Adrenal gland (tissue), 19 donors: ENCODE measurements at places on chromosomes 1 and 21. TPM values are rescaled to one million over a fixed set of nuclear protein-coding genes. Genes with fewer than 3 reads are reported as not detected.
A peak's percentile ranks its signal among the peaks of the same experiment; 100 is the strongest.

- H3K36me3 ChIP-seq = no peaks in the 10 kb centered on the region
- no peak for DNase-seq
- no peaks in the 10 kb centered on the region for H3K27me3 ChIP-seq
- no peak overlapping the region for H3K27ac ChIP-seq
- H3K4me3 ChIP-seq = peak overlapping the region; percentile 74
- peaks cover 16% of the 10 kb centered on the region for H3K4me1 ChIP-seq
Observed at GRCh38 chr1:248862695-248862997, 3.8 kb upstream of the ZNF692 start.

DNA sequence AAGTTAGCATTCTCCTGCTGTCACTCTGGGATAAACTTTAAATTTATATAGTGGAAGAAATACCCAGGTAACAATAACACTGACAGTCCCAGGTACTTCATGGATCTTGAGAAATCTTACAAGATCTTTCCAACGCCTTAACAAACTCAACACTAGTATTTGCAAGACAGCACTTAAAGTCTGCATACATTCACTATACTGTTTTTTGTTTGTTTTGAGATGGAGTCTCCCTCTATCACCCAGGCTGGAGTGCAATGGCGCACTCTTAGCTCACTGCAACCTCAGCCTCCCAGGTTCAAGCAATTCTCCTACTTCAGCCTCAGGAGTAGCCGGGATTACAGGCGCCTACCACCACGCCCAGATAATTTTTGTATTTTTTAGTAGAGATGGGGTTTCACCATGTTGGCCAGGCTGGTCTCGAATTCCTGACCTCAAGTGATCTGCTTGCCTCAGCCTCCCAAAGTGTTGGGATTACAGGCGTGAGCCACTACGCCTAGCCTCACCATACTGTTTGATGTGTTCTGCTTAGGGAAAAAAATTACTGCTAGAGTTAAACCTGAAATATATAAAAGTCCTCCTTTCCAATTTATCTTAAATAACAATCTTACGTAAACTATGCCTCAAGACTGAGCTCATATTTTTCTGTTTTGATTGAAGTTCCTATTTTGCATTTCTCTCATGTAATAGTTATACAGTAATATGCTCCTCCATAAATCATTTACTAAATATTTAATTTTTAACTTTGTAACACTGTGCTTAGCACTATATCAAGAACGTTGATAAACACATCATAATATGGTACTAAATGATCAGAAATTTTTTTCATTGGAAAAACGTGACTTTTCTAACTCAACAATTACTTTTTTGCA lies 17.5 kb downstream of the EYA3 start:
- no peaks in the 10 kb centered on the region for H3K36me3 ChIP-seq
- DNase-seq = no peak
- H3K4me1 ChIP-seq = no peaks in the 10 kb centered on the region
- no peaks in the 10 kb centered on the region for H3K27me3 ChIP-seq
- no peak overlapping the region for H3K27ac ChIP-seq

DNA sequence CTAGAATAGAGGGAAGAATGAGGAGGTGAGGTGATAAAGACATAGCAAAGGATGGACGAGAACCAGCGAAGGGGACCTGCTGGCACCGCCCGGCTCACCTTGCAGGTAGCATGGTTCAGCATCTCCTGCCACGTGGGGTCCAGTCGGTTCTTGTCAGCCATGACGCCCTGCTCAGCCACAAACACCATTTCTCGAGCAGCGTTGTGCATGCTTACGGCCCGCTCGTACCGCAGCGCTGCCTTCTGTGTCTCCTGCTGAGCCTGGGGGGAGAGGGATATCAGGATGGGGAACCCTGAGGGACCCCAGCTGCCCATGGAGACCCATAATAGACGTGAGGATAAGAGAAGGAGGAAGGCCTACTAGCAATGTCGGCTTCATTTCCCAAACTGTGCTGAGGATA lies 11.4 kb downstream of the SH3BP5L start:
- no peaks in the 10 kb centered on the region for H3K36me3 ChIP-seq
- DNase-seq = no peak
- H3K27ac ChIP-seq = no peak overlapping the region
- H3K27me3 ChIP-seq = no peaks in the 10 kb centered on the region

DNA sequence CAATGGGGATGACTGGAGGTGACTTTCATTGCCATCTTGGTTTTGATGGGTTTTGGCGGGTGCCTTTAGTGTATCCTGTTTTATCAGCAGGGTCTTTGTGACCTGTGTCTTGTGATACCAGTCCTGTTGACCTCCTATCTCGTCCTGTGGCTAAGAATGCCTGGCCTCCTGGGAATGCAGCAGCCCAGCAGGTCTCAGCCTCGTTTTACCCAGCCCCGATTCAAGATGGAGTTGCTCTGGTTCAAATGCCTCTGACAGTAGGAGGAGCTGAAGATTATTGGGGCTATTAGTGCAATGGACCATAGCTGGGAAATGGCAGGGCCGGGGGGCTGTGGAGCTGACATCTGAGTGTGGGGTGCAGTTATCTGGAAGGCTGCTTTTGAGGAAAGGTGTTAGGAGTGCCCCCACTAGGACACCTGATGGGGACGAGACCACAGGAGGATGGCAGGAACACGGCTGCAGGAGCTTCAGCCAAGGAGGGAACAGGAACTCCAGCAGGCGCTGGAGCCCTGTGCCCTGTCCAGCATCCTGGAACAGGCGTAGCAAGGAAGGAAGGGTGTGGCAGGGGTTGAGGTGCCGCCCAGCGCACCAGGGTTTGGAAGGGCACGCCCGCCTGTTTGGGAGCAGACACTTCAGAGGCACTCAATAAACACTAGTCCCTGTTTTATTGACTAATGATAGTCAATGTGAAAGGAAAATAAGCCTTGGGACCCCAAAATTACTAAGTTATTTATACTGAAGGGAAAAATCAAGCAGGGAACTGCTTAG lies 15.3 kb upstream of the AGPAT3 start:
- no peaks in the 10 kb centered on the region for H3K27me3 ChIP-seq
- DNase-seq = no peak
- H3K4me3 ChIP-seq = no peak overlapping the region

DNA sequence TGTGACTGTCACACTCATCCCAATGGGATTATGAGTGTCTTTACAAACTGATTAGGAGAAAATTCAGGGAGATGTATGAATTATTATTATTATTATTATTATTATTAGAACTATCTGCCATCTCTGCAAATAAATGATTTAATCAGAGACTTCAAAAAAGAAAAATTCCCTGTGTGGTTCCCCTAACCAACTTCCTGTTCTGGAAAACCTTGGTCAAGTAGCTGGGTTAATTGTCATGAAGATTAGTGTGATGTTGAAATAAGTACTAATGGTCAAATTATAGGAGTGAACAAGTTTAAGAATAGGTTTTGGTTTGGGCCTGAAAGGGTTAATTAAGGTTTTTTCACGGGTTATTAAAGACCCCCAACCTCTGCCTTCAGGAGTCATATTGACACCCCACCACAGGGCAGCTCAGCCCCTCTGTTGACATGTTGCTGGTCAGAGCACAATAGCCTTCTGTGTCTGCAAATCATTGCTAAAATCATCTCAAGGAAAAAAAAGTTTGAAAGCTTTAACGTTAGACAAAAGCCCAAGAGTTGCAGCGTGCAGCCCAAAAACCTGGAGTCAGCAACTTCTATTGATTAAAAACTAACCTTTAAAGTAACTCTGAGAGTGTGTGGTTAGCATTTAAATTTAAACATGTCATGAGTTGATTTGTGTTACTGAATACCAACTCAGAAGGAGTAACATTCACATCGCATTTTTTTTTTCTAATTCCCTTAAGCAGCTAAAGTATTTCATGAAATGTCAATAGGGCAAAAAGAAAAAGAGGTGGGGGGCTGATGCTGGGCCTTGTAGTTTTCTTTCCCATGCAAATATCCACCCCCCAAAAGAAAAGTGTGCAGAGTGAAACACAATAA lies 272.5 kb downstream of the TM2D1 start:
- peaks cover 8% of the 10 kb centered on the region for H3K36me3 ChIP-seq
- peaks cover 50% of the 10 kb centered on the region for H3K4me1 ChIP-seq
- no peaks in the 10 kb centered on the region for H3K27me3 ChIP-seq
- H3K4me3 ChIP-seq = no peak overlapping the region

- H3K27me3 ChIP-seq = no peaks in the 10 kb centered on the region
- H3K4me1 ChIP-seq = peaks cover 29% of the 10 kb centered on the region
- no peak overlapping the region for H3K4me3 ChIP-seq
Observed at GRCh38 chr1:28640766-28641165, 2.1 kb downstream of the TAF12 start.

GRCh38 chr1:215865060-215865459 lies 298.0 kb downstream of the KCTD3 start:
- H3K27ac ChIP-seq = no peak overlapping the region
- H3K4me1 ChIP-seq = no peaks in the 10 kb centered on the region
- H3K4me3 ChIP-seq = no peak overlapping the region
- H3K36me3 ChIP-seq = no peaks in the 10 kb centered on the region
- H3K27me3 ChIP-seq = no peaks in the 10 kb centered on the region

DNA sequence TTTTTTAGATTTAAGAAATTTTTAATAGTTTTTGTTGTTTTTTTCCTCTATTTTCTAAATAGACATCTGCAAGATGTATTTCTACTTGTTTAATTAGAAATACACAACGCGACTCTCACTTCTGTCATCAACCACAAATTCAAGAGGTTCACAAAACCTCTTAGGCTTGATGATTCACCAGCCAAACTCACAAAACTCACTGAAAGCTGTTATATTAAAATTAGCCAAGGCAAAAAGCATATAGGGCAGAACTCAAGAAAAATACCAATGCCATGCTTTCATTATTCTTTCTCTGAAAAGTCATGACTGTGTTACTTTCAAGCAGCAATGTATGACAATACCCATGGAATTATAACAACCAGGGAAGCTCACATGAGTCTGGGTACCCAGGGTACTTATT lies 487.0 kb upstream of the RGS18 start:
- no peak overlapping the region for H3K4me3 ChIP-seq
- H3K4me1 ChIP-seq = no peaks in the 10 kb centered on the region
- no peak for DNase-seq
- H3K27ac ChIP-seq = no peak overlapping the region
- H3K27me3 ChIP-seq = no peaks in the 10 kb centered on the region

DNA sequence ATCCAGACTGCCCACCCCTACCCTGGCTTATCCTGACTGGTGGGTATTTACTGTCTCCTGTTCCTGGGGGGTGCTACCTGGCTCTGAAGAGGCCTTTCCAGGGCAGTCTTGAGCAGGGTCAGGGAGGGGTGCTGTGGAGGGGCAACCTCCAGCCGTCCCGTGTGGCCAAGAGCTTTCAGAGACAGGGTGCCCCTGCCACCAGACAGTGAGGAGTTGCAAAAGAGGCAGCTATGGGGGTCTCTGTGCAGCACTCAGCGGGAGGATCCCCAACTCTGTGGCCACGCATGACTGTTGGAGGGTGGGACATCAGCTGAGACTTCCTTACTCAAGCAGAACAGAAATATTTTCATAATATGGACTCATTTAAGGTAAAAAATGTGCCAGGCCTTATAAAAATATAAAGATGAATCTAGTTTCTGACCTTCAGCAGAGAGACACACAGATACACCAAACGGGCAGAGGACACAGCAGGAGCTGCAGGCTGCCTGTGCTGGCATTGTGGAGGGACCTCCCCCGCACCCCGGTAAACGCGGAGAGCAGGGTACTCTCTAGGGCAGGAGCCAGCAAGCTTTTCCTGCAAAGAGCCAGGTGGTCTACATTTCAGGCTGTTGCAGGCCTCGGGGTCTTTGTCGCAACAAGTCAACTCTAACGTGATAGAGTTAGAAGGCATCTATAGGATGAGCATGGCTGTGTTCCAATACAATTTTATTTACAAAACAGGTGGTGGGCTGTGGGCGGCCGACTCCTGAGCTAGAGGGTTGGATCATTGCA lies 252.6 kb downstream of the RHOU start:
- no peak overlapping the region for H3K27ac ChIP-seq
- DNase-seq = no peak
- H3K4me1 ChIP-seq = no peaks in the 10 kb centered on the region
- H3K4me3 ChIP-seq = no peak overlapping the region
- H3K36me3 ChIP-seq = no peaks in the 10 kb centered on the region
- H3K27me3 ChIP-seq = no peaks in the 10 kb centered on the region

DNA sequence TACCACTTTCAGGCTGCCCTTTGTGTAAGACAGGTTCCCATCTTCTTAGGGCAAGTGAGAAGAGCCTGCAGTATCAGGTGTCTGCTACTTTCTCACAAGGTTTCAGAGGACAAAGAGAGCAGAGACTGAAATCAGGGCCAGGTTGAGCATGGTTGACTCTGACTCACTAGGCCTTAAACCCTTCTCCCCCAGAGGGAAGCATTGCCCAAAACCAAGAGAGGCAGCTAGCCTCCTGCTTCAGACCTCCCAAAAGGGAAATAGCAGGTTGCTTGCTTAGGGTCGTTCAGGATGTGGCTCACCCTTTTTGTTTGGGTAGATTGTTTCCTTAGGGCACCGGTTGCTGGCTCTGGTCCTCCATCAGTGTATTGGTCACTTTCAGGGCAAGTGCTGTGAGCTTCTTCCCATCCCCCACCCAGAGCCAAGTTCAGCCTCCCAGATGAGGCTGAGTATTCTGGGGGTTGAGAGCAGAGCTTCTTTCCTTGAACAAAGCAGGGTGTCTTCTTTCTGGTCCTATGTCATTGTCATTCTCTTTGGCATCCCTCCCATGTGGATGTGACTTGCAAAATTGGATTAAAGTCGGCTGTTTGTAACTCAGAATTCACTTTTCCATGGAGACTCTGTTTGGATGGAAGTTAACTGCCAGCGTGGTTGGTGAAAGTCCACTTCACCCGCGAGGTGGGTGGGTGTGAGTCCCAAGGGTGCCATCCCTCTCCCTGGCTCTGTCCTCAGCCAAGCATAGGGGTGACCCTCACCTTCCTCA lies 55.5 kb upstream of the GALNT2 start:
- no peak for DNase-seq
- peaks cover 5% of the 10 kb centered on the region for H3K4me1 ChIP-seq
- H3K27me3 ChIP-seq = no peaks in the 10 kb centered on the region
- no peak overlapping the region for H3K27ac ChIP-seq
- no peaks in the 10 kb centered on the region for H3K36me3 ChIP-seq
- no peak overlapping the region for H3K4me3 ChIP-seq

DNA sequence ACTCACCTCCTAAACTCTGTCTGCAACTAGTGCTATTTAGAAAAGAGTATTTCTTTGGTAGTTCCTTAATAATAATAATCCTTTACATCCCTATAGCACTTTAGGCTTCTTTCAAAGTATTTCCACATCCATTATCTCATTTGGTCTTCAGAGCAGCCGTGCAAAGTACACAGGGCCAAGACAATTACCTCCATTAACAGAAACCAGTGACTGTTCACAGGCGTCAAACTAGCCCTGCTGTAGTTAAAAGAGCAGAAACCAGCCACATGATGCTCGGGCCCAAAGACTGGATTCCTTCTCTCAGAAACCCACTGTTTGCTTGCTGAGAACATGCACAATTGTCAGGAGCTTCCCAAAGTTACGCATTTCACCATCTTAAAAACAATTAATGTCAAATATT lies 396.0 kb upstream of the DAB1 start:
- no peak overlapping the region for H3K4me3 ChIP-seq
- H3K27ac ChIP-seq = no peak overlapping the region
- H3K4me1 ChIP-seq = no peaks in the 10 kb centered on the region
- H3K36me3 ChIP-seq = no peaks in the 10 kb centered on the region
- H3K27me3 ChIP-seq = no peaks in the 10 kb centered on the region
- DNase-seq = no peak

GRCh38 chr1:31549809-31550620 lies 26.3 kb upstream of the TINAGL1 start:
- peak overlapping the region; percentile 16 for H3K27ac ChIP-seq
- peaks cover 17% of the 10 kb centered on the region for H3K4me1 ChIP-seq
- no peaks in the 10 kb centered on the region for H3K27me3 ChIP-seq
- no peak overlapping the region for H3K4me3 ChIP-seq
- DNase-seq = no peak

Gene WNT3A
- total RNA-seq = not detected

Gene PCBP3
- total RNA-seq = 1.7 TPM

Gene INSRR
- total RNA-seq = 0.04 TPM
